WTC11 (cell line): ENCODE measurements at places on chromosomes 6 and 20. TPM values are rescaled to one million over a fixed set of nuclear protein-coding genes. Genes with fewer than 3 reads are reported as not detected.

Gene MOCS1
- total RNA-seq, result 17.6 to 20.5 TPM (median 18.5 TPM) in 3 replicates

Gene RIMS4
- total RNA-seq, result 24.8 to 27.4 TPM (median 27.3 TPM) in 3 replicates

- no peak for DNase-seq
These were observed 96.6 kb upstream of the NXT1 start for GRCh38 chr20:23254034-23254433.

GRCh38 chr20:50303573-50304500, 113.2 kb downstream of the CEBPB start:
- DNase-seq, result no peak

DNA sequence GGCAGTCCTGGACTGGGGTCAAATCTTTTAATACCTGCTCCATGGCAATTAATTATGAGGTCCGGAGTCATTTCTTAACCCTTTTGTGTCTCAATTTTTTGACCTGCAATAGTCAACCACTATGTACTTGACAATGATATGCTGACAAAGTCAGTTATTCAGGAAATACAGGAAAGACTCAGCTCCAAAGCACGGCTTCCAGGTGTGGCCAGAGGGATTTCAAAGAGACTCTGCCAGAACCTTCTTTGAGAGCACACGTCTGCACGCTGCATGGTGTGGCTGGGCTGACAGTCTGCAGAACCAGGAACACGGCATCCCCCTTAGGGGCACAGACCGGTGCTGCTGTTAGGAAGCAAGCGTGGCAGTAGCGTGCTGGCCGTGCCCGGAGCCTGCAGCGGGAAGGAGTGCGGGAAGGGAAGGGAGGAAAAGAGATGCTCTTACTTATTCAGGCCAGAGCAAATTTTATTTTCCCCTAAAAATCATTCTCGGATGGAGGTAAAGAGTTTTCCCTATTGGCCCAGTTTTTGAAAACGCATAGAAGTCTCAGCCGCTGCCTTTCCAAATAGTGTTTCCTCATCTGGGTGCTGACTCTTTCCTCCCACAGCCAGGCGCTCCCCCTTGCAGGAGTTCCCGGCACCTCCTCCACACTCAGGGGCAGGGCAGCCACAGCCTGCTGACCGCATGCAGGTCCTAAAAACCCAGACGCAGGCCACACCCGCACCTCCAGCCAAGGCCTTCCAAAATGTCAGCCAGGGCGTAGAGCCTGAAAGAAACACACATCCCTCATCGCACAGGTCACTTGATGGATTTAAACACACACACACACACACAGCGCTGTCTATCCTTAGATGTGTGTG, 187.4 kb upstream of the SNX9 start:
- peak; percentile 29 for DNase-seq

DNA sequence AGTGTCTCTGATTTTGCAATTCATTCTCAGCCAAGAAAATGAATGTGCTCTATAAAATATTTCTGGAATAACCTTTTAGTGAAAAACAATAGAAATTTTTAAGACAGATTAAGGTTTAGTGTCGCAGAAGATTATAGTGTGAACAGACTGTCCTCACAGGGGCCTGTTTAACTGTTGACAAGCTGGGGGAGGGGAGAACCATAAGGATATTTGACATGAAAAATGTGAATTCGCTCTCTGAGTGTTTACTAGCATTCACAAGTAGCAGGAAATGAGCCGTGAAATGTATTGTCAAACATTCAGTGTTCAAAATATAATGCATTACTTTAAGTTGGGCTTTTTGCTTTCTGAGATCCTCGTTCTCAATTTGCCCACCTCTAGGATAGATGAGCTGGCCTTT, 134.8 kb upstream of the TSHZ2 start:
- DNase-seq, result no peak

DNA sequence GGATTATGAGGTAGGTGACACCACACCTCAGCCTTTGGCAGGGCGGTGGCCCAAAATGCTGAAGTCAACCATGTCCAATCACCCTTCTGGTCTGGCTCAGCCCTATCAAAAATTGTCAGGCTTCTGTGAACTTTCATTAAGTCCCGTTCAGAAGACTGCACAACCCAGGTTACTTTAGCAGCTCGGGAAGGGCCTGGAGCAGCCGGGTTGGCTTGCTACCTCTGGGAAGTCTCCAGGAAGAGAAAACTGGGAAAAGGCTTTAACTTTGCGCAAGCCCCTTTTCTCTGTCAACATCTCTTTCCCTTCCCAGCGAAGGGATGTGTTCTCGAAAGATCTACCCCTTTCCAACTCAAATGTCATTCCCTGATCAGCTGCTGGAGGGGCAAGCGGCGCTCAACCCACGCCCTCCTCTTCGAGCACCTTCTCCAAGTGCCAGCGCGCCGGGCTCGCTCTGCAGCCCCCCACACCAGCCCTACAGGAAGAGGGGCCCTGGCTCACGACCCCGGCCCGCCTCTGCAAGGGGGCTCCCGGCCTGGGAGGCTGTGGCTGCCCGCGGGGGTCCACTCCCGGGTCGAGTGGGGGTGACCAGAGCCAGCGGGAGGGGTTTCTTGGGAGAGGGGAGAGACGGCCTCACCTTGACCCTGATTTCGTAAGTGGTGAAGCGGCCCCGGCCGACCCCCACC, 573 bp downstream of the SNX3 start:
- peak; percentile 45 for DNase-seq

GRCh38 chr6:156167625-156168071, 609.5 kb upstream of the ARID1B start:
- no peak for DNase-seq
